Stimulated activated CD4-positive, alpha-beta T cell treated with anti-CD3 and anti-CD28 coated beads, Interleukin-15, amount 100 ng/mL, for 1 hour (primary cell): ENCODE measurements at places on chromosomes 12 and 14.

DNA sequence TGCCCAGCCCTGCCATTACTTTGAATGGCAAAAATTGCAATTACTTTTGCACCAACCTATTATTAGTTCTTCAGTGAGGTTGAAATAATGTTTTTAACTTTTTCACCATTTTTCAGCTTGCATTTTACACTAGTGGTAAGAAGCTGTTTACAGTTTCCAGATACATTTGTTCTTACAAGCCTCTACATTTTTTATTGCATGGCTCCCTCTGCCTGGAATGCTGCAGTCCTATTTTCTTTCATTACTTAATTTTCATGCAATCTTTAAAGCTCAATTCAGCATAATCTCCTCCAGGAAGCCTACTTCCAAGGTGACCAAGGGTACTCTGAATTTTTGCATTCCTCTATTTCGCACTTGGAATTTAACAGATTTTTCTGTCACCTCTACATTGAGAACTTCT, 33.4 kb downstream of the CCER1 start:
- no peak for DNase-seq

DNA sequence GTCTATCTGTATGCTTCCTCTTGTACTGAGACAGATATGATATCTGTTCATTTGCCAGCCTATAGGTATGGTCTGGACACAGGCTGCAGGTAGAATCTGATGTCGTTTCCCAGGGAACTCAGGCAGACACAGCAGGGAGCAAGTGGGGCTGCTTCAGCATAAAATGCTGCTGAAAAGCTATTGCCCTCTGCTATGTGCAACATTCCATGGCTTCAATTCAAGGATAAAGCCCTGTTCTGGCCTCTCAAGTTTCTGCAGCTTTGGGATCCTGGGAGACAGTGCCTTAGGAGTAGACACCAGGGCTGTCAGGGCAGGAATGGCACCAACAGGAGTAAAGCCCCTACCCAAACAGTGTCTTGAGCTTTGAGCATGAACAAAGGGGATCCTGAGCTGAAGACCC, 173.5 kb downstream of the SLC41A2 start:
- no peak for DNase-seq

DNA sequence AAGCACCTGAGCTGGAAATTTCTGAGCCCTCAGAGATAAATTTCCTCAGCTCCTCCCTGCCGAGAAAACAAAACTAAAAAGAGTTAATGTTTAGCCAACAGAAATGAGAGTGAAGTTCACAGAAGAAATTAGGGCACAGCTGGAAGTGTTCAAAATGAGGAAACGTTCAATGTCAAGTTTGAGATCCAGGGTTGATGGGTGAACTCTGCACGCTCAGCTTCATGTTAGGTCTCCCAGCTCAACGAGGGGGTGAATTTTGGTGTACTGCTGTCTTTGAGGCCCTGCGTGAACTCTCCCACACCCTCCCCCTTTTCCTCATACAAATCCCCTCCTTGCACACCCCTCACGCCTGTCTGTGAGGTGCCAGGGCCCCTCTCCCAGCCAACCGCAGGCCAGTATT, 13.3 kb upstream of the OAS3 start:
- no peak for DNase-seq

DNA sequence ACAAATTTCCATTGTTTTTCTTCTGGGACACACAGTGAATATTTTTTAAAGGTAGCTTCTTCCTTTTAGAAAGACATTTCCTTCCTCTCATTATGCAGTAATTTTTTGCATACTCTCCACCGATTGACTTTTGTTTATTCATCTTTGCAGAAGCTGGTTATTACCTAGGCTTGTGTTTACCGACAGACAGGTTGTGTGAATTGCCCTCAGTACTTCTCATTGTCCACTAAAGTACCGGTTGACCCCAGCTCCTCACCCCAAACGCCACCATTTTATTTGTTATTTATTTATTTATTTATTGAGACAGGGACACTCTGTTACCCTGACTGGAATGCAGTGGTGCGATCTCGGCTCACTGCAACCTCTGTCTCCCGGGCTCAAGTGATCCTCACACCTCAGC, 63.4 kb upstream of the MYL2 start:
- no peak for DNase-seq

DNA sequence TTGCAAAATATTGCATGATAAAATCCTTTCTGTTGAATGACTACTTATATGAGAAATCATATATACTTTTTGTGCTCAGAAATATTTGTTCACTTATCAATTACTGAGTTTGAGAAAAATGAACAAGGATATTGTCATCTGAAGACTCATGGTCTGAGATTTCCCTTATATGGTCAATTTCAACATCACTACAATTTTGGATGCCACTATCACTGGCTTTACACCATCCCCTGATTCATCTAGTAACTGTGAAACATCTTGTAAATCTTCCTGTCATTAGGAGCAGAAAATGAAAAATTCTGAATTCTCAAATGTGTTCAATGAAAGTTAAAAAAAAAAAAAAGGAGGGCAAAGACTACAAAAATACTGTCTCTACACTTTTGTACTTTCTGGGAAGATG, 21.8 kb upstream of the GXYLT1 start:
- DNase-seq, result no peak

- DNase-seq, result no peak
These were observed 4.8 kb downstream of the RNU4-2 start for GRCh38 chr12:120286768-120287490.

- no peak for DNase-seq
These were observed 16.5 kb downstream of the NINJ2 start for GRCh38 chr12:646442-647384.
